Activated naive CD8-positive, alpha-beta T cell treated with anti-CD3 and anti-CD28 coated beads, Interleukin-2, amount 50 U/mL, for 16 hours (primary cell): ENCODE measurements at places on chromosomes 16 and 17.

- no peak for DNase-seq
Observed at GRCh38 chr17:68390888-68391545, 66.3 kb downstream of the WIPI1 start.

DNA sequence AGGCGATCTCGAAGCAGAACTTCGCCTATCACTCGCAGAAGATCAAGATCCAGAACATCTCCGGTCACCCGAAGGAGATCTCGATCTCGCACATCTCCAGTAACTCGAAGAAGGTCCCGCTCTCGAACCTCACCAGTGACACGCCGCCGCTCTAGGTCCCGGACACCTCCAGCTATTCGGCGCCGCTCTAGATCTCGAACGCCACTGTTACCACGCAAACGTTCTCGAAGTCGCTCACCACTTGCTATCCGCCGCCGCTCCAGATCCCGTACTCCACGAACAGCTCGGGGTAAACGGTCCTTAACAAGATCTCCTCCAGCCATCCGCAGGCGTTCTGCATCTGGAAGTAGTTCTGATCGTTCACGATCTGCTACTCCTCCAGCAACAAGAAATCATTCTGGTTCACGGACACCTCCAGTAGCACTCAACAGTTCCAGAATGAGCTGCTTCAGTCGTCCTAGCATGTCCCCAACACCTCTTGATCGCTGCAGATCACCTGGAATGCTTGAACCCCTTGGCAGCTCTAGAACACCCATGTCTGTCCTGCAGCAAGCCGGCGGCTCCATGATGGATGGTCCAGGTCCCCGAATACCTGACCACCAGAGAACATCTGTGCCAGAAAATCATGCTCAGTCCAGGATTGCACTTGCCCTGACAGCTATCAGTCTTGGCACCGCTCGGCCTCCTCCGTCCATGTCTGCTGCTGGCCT lies 10.5 kb downstream of the ELOB start:
- no peak for DNase-seq

DNA sequence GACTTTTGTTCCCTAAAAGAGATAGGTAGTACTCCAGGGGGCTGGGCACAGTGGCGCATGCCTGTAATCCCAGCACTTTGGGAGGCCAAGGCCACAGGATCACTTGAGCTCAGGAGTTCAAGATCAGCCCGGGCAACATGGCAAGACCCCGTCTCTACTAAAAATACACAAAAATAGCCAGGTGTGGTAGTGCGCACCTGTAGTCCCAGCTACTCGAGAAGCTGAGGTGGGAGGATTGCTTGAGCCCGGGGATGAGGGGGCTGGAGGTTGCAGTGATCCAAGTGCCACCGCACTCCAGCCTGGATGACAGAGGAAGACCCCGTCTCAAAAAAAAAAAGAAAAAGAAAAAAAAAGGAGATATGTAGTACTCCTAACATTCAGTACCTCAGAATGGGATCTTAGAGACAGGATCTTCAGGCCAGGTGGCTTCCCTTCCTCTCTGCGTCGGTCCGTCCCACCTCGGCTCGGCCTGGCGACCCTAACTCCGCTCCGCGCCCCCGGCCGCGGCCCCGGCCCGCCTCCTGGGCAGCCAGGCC lies 89.6 kb downstream of the CDC27 start:
- no peak for DNase-seq

- no peak for DNase-seq
Observed at GRCh38 chr17:82769041-82769440, 17.2 kb downstream of the TBCD start.

GRCh38 chr17:82320956-82321927 lies 3.8 kb upstream of the CD7 start:
- DNase-seq, result peak; percentile 72

GRCh38 chr16:77807021-77807420 lies 18.7 kb downstream of the VAT1L start:
- DNase-seq, result no peak

DNA sequence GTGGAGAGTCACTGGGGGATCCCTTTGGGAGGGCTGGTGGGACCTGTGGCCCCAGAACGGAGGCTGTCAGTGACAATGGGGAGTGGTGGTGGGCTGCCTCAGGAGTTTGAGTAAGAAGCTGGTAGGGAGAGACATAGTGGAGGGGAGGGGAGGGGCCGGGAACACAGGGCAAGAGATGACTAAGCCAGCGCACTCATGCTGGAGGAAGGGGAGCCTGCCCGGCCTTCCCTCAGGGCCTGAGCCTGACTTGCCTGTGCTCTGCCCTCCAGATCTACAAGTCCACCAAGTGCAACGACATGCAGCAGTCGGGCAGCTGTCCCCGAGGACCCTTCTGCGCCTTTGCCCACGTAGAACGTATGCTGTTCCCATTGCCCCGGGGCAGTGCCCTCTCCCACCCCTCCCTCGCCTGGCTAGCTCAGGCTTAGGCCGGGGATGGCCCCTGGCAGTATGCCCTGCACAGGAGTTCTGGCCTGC lies 29.3 kb downstream of the UNC13D start:
- DNase-seq, result no peak

GRCh38 chr16:801584-802363 lies 1.2 kb upstream of the GNG13 start:
- no peak for DNase-seq

- no peak for DNase-seq
Observed at GRCh38 chr16:5820472-5820871, 722.9 kb upstream of the EEF2KMT start.

DNA sequence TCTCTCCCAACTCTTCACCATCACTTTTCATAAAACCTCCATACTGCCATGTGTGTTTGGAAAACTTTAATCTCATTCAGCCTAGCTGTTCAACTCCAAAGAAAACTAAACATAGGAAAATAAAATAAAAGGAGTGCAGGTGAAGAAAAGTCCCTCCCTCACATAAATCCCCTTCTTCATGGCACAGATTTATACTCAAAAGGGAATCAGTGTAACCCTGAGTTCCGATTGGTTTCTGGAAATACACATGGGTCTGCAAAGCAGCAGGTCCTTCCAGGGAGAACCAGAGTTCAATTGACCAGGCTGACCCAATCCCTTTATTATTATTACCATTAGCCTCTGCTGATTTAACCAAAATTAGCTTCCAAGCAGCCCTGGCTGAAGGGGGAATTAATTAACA lies 8.9 kb upstream of the HOXB2 start:
- no peak for DNase-seq

DNA sequence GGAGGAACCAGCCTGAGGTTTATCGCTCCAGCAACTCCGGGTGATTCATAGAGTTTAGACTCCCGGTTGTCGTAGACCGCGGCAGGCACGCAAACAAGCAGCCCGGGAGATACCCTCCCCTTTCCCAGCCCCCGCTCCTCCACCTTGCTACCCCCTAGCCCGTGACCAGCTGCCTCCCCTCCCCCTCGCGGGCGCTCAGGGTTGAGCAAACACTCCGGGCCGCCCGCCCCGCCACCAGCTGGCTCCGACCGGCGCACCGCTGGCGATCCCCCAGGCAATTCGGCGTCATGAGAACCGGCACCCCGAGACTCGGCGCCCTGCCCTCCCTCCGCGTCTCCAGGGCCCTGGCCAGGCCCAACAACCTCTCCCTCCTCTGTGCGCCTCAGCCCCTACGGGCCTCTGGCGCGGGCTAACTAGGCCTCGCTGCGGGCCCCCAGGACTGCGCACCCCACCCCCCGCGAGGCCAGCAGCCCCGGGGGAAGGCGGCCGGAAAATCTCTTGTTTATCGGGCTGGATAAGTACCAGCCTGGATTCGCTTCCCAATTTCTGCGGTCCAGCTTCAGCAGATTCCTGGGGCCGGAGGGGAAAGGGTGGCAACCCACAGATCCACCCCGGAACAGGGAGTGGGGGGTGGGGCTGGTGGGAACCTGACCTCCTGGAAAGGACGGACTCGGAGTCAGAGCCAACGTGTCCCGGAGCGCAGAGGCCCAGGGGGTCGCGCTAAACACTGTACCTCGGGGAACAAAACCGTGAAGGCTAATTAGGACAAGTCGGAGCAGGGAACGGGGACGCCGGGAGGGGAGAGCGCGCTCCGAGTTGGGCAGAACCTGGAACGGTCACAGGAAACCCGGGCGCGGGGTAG lies 951 bp upstream of the GPRC5C start:
- DNase-seq, result no peak

- no peak for DNase-seq
Observed at GRCh38 chr17:49676276-49676868, 1.5 kb downstream of the SPOP start.

DNA sequence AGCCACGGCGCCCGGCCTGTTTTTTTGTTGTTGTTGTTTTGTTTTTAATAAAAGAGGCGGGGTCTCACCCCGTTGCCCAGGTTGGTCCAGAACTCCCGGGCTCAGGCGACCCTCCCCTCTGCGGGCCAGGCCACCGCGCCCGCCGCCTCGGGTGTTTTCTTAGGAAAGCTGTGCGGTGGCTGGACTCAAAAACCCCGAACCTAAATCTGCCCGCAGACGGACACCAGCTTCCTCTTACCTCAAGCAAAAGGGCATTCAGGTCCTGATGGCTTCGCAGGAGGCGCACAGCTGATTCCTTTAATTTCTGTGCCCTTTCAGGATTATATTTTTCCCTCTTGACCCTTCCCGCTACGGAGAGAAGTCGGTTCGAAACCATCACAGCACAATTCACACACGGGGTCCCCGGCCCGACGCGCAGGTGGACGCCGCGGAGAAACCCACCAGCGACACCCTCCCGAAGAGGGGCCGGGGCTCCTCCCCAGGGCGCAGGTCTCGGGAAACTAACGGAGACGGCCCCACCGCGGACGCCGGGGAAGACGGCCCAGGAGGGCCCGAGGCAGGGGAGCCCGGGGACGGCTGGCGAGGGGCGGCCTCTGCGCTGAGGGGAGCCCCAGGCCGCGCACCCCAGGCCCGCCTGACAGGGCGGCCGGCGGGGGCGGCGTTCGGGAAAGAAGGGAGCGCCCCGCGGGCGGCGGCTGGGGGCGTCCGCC lies 653 bp downstream of the FANCA start:
- DNase-seq, result no peak

GRCh38 chr17:58327363-58328194 lies 1.0 kb downstream of the TSPOAP1 start:
- no peak for DNase-seq

GRCh38 chr17:35016369-35016768 lies 36.1 kb downstream of the LIG3 start:
- no peak for DNase-seq

DNA sequence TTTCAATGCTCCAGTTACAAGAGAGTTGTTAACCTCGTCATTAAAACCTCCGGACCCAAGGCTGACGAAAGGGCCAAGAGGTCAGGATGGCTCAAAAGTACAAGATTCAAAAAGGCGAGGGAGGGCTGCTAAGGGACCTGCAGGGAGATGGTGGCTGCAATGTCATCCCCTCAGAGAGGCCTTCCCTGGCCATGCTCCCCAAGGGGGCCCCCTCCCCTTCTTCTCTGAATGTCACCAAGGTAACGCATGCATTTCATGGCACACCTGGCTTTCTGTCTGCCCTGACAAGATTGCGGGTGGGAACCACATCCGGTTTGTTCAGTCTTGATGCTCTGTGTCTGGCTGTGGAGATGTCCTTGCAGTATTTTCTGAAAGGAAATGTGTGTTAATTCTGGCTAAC lies 89.9 kb downstream of the C16orf78 start:
- DNase-seq, result no peak

DNA sequence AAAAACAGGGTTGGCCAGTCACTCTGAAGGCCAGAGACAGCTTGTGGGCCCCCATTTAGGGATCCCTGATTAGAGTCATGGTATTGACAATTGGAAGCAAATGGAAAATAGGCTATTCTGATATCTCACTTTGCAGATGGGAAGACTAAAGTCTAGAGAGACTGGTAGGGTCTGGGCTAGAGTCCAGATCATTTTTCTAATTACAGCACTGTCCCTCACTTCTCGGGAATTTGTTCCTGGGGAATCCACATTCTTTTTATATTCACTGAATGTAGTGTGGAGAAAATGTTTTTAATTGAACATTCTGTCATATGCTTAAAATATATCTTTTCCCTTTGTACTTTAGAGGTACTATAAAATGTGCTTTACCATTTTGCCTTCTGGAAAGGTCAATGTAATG lies 1.1 kb downstream of the KATNIP start:
- DNase-seq, result no peak

GRCh38 chr16:4505356-4506147 lies 29.4 kb downstream of the HMOX2 start:
- peak; percentile 11 for DNase-seq

DNA sequence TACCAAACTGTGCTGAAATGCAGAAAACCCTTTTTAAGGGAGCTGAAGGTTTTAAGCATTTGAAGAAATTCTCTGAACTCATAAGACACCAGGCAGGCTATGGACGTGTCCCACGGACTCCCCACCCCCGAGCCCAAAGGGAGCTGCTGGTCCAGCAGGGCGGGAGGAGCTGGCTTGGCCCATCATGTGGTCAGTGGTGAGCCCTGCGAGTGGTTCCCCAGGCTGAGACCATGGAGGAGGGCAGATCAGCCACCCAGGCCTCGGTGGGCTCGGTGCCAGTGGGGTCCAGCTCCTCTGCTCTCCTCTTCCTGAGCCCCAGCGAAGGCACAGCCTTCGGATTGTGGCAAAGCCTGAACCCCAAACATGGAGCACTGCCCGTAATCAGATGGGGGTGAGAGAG lies 27.0 kb downstream of the LGALS3BP start:
- DNase-seq, result no peak

DNA sequence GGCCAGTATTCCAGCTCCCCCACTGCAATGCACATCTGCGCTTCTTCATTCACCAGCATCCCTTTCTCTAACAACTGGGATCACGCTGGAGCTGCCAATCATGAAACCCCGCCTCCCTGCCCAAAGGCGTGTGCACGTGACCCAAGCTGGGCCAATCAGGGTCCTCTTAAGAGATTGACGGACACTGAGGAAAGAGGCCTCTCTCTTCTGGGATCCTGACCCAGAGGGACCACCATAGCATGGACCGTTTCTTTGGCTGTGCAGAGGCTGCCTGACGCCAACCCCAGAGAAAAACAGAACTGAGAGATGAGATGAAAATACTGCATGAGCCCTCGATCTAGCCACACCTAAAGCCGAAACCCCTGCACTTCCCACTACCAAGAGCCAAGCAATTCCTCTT lies 32.0 kb downstream of the COTL1 start:
- no peak for DNase-seq

- no peak for DNase-seq
Observed at GRCh38 chr17:64741038-64741641, 79.0 kb upstream of the SMURF2 start.

- no peak for DNase-seq
Observed at GRCh38 chr16:67445913-67446907, 15.3 kb downstream of the HSD11B2 start.

DNA sequence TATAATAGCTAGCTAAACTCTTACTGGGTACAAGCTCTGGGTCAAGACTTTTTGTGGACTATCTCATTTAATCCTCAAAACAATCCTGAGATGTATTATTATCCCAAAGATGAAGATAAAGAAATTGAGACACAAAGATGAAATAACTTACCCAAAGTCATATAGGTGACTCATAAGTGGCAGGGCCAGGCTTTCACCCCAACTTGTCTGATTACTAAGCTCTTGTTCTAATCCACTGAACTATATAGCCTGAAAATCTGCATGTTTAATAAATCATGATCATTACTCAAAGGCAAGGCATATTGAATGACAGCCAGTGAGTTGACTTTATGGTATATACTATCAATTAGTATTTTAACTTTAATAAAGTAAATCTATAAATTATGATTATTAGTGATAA lies 77.4 kb downstream of the SKAP1 start:
- no peak for DNase-seq

- DNase-seq, result no peak
Observed at GRCh38 chr16:57013902-57014301, 24.5 kb downstream of the NLRC5 start.
